ENCODE measurements at places on chromosomes 4 and X.

- DNase-seq: no peak
These were observed 203.3 kb downstream of the OR13H1 start for GRCh38 chrX:131747173-131747572.

DNA sequence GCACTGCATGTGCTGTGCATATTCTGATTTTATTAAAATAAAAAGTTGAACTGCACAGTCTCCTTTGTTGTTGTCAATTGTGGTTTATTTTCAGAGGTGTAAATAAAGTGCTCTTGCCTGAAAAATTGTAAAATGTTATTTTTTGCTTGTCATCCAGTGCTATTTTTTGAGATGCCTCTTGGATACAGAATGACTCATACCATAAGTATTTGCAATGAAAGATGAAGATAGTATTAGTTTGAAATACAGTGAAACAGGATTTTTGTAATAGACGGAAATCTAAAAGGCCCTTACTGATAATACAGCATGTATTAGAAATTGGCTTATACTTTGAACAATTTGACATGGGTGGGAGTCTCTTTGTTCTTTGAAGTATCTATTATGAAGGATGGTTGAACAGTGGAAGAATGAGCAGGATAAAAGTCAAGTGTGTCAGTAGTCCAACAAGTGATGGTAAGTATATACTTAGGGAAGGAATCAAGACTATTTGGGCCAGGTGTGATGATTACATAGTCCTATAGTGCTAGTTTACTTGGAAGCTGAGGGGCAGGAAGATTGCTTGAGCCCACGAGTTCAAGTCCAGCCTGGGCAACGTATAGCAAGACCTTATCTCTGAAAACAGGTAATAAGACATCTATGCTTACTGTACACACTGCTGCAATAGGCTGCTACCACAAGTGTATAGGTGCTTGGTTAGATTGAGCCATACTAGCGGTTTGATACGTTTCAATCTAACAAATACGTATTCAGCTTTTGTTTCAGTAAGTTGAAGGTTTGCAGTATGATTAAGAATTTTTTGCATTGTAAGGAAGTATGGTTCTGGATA is 16.4 kb downstream of the DDX3X start:
- no peak for DNase-seq

GRCh38 chr4:142475663-142476062 is 370.4 kb downstream of the INPP4B start:
- no peak for DNase-seq

DNA sequence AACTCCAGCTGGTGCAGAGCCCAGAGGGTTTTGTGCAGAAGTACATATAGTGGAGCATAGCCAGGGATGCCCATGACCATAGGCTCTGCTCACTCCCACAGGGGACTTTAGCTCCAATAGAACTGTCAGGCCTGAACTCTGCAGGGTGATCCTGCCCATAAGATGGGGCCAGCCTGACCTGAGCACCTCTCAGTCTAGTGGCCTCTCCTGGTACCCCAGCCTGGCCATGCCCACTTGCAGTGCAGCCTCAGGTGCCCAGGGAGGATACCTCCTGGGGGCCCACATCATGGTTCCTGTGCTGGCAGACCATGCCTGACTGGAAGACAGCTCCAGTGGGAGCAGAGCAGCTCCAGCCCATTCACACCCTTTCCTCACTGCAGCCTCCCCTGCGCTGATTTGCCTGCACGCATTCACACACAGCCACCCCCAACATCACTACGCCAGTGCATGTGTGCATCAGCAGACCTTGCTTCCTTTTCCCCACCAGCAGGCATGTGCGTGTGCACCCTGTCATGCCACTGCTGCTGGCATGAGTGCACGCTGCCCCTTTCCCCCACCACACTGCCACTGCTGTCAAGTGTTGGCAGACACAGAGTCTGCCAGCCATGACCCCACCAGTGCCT is 53.0 kb upstream of the MMAA start:
- DNase-seq: no peak

GRCh38 chrX:18873189-18873791 is 110.6 kb downstream of the PHKA2 start:
- DNase-seq: no peak

- no peak for DNase-seq
These were observed 20.2 kb downstream of the OFD1 start for GRCh38 chrX:13754765-13755164.

DNA sequence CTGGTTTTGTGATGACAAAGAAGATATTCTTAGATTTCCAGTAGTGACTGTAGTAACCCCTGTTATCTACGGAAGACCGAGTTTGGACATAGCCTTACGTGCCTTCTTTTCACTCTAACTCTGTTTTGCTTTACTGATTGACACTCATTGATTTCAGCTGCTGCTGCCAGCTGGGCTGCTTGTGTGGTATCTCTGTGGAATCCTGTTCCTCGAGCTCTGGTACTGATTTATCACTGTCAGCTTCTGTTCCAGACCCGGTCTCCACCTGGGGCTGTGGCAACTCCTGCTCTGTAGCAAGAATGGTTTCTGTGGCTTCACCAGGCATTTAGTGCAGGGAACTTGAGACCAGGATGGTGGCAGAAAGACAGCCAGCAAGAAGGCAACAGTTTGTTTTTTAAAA is 24.6 kb upstream of the LAP3 start:
- no peak for DNase-seq

GRCh38 chr4:168612450-168613135 is 115.7 kb downstream of the PALLD start:
- no peak for DNase-seq

- no peak for DNase-seq
These were observed 474.7 kb downstream of the PCDH7 start for GRCh38 chr4:31194823-31195222.

DNA sequence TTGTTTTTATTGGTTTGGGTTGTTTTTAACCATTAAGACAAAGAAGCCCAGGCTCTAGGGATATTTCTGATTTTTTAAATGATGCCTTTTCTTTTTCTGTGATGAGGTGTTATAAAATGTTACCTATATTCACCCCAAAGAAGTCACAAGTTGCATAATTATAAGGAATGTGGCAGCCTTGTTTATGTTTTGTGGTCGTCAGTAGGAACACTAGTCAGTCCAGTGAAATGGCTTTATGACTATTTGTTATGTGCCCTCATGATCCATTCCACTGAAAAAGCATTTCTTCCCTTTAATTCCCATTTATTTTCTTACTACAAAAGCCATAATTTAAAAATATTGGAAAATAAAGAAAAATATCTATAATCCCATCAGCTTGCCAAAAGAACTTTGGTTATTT is 34.4 kb downstream of the CC2D2A start:
- DNase-seq: no peak

- no peak for DNase-seq
These were observed 254.4 kb downstream of the NPFFR2 start for GRCh38 chr4:72286185-72286584.

DNA sequence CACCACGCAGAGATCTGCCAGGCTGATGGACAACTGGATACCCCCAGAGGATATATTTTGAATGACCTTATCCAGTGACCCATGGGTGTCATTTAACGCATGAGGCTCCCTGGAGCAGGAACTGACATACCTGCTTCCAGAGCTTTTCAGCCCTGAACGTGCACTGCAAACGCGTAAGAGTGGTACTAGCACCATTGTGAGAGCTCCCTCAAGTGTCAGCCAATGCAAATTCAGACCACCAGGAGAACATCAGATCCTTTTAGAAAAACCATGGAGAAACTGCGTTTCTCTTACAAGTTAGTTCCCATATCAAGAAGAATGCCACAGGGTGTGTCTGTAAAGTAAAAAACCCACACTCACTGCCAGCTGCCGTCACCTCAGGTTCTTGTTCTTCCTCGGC is 7.3 kb downstream of the TREX2 start:
- DNase-seq: no peak

GRCh38 chr4:178778496-178778895 is 1336.3 kb upstream of the AGA start:
- no peak for DNase-seq

DNA sequence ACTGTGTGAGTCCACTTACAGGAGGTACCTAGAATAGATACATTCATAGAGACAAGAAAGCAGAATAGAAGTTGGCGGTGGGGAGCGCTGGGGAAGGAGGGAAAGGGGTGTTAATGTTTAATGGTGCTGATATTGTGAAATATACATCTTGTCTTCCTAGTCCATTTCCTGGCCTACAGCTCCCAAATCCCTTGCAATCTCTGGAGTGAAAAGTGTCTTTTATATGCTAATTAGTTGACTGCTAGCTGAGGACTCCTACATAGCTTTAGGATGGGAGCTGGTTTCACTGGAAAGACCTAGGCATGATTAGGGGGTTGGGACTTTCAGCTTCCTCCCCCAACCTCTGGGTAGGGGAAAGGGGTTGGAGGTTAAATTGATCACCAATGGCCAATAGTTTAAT is 36.0 kb downstream of the FUNDC1 start:
- no peak for DNase-seq

GRCh38 chr4:22389240-22389870 is 126.5 kb downstream of the ADGRA3 start:
- peak; percentile 21 for DNase-seq

GRCh38 chrX:100659431-100660137 is 15.6 kb downstream of the SRPX2 start:
- no peak for DNase-seq

DNA sequence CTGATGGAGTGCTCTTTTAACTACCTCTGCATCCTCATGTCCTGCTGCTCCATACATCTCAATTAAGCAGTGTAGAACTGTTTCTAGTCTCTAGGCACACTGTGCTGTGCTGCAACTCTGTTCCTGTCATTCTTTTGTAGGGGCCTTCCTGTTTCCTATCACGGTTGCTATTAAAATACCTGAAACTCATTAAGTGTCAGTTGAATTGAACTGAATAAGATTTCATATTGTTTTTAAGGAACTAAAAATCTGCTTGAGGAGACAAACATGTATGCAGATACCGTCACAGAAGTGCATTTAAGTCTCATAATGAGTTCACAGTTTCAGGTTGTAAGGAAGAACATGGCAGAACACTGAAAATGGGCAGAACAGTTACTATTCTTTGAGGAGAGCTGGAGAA is 170.1 kb downstream of the LARP7 start:
- no peak for DNase-seq

DNA sequence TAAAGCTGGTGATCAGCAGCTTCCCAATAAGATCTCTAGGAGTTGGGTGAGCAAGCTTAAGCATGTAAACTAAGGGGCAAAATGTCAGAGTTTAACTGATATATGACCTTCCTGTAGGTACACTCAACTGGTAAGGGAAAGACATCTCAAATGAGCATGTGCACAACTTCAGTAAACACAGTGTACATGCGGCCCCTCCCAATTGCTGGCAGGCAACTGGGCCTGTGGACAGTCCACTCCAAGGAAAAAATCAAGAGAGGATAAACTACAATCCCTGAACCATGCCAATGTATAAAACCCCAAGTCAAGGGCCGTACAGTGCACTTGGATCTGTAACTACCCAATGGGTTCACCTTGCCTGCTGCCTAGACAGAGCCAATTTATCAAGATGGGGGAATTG is 4.9 kb upstream of the NAA11 start:
- no peak for DNase-seq

DNA sequence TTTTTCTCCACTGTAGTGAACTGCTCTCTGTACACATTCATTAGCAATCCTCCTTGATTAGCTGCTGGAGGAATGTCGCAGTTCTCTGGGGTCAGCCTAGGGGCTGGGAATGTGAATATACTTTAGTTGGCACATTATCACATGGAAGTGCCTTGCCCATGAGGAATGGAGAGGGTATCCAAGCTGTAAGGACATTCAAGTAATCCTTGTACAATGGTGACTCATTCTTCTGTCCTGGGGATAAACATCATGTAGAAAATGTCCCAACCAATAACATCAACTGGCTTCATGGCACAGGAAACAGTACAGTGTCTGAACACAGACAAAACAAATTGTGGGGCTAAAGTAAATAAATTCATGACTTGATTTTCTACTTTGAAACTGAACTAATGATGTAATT is 147.1 kb downstream of the GLRA2 start:
- DNase-seq: no peak

- no peak for DNase-seq
These were observed 69.5 kb downstream of the AASDH start for GRCh38 chr4:56317749-56318148.

- DNase-seq: no peak
These were observed 255.4 kb upstream of the TTC29 start for GRCh38 chr4:147201016-147201415.

DNA sequence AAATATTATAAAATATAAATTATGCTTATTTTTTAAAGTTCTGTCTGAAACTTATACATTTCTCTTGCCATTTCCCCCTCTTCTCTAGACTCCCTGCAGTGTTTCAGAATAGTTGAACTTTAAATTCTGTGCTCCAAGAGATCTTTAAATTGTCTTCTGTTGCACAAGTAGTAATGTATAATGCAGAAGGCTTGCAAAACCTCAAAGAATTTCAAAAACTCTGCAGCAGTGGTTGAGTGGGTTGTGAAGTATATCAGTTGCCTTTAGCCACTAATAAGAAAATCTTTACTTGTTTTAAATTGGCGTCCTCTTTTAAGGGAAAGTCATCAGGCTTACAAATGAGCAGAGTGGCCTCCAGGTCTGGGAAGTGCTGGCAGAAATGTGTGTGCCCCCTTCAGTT is 1153.3 kb upstream of the PABPC4L start:
- no peak for DNase-seq

GRCh38 chrX:100946299-100946927 is 17.7 kb upstream of the XKRX start:
- DNase-seq: no peak

DNA sequence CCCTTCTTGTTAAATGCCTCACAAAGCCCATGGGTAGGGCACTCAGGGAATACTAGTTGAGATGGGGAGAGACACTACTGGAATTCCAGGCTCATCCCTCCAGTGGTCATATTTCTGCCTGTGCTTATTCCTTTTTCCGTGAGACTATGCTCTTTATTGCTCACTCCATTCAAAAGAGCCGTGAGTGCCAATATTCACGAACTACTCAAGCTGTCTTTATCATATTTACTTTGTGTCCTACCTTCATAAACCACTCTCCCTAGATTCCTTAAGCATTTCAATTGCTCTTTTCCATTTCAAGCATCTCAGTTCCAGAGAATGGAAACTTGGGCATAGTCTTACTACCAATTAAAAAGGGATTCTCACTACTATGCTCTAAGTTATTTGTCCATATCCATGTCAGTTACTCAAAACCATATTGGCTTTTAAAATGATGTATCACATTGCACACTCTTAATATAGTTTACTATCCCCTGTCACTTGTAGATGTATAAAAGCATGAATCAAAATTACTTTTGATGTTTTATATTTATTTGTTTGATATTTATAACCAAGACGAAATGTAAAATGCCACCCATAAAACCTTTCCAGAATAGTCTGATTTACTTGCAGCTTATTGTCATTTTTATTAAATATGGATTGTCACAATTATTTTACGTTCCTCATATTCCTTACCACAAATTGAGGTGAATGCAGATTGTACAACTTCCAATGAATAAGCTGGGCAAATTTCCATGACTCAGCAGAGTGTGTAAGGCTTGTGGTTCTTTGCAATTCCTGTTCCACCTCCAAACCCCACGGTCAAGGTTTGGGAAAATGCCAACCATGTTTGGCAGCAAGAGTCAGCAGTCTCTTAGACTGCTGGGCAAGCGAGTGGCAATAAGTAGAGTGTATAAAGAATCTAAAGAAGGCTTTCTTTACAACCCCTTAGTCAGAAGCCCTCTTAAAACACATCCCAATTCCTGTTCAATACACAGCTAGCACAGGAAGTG is 24.4 kb downstream of the ENOX2 start:
- DNase-seq: peak; percentile 11

All from prostate gland (tissue), 2 donors.